Activated CD4-positive, alpha-beta T cell treated with anti-CD3 and anti-CD28 coated beads for 24 hours (primary cell): ENCODE measurements at places on chromosomes 16 and 17.

GRCh38 chr17:40452216-40452787, 9.1 kb downstream of the IGFBP4 start:
- DNase-seq, result no peak

- DNase-seq, result no peak
Observed at GRCh38 chr16:88423448-88423850, 29.6 kb upstream of the ZFPM1 start.

GRCh38 chr17:42392692-42393415, 4.6 kb upstream of the STAT3 start:
- no peak for DNase-seq

DNA sequence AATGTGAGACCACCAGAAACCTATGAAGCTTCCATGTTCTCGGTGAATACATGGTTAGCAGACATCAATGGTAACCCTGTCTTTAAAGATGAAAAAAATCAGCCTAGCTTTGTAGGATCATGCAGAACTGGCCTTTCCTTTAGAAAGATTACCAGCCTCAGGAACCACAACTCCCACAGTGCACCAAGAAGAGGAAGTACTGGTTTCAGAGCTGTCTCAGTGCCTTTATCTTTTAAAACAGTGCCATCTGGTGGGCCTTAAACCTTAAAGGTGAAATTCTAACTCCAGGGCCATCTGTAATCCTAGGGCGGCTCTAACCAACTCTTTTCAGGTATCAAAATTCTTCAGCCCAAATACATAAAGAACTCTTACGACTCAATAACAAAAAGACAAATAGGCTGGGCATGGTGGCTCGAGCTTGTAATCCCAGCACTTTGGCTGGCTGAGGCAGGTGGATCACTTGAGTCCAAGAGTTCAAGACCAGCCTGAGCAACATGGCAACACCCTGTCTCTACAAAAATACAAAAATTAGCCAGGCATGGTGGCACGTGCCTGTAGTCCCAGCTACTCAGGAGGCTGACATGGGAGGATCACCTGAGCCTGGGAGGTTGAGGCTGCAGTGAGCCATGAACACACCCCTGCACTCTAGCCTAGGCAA, 5.4 kb downstream of the ATPAF2 start:
- DNase-seq, result peak; percentile 39

- no peak for DNase-seq
Observed at GRCh38 chr17:31702041-31702440, 157.0 kb downstream of the COPRS start.

DNA sequence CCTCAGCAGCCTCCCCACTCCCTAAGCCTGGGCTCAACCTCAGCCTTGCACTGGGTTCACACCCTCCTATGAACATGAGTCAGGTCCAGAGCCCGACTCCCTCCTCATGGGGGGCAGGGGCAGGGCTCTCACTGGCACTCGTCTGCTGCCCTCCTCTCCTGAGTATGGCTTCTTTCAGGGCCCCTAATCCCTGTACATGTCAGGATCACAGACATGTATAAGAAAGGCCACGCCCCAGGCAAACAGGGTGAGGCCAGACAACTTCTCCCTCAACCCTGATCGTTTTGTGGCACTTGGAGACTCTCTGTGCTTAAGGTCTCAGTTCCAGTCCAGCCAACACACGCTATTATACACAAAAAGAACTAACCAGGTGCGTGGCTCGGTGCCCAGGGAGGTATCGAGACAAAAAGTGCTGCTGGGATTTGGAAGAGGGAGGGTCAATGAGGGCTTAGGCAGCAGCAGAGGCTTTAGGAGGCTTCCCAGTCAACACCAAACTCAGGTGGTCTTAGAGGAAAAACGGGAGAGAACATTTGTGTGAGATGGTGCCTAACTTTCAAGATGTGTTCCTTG, 45.2 kb downstream of the CMTM3 start:
- DNase-seq, result no peak

DNA sequence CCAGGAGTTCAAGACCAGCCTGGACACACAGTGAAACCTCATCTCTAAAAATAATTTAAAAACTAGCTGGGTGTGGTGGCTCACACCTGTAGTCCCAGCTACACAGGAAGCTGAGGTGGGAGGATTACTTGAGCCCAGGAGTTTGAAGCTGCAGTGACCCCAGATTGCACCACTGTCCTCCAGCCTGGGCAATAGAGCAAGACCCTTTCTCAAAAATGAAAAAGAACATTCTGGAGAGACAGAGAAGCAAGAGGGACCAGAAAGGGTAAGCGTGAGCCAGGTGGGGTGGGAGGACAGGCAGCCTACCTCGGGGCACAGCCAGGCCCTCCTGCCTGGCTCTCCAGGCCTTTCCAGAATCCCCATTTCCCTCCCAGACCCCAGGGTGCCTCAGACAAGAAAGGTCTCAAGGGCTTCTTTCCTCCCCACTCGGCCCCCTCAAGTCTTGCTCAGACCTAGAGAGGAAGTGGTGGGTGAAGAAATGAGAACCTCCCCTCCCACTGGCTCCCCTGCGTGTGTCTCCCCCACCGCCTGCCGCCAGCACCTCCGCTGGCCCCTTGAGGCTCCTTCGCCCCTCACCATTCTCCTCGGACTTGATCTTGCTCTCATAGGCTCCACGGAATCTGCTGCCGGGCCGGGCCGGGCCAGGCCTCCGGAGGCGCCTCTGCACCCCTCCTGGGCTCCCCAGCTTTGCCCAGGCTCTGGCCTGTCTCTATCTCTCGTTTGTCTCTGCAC, 503 bp downstream of the C16orf54 start:
- peak; percentile 29 for DNase-seq
